Pulmonary artery endothelial cell (primary cell): ENCODE measurements at places on chromosomes 13 and 19.

- no peak for DNase-seq
These were observed at the start of gene SACS for GRCh38 chr13:23433171-23434153. Gene SACS, minus strand, starts transcription at chr13:23433702. Its CDS starts 22,463 bp downstream, at chr13:23411239.

GRCh38 chr13:38993381-38993780, 2.8 kb upstream of the STOML3 start:
- DNase-seq: no peak

DNA sequence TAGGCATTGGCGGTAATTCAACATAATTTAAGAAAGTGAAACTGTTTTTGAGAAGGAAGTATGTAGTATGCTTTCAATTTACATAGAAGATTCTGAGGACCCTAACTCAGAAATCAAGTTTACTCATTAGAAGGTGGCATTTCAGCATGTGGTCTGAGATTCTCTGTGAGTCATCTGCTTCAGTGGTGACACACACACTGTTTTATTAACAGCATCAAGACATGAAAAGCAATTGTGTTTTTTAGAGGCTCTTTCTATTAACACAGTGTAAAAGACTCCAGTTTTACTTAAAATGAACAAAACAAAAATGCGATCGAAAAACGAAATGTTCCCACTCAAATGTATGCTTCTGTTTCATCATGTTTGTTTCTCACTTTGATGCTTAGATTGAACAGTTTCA, 802.1 kb upstream of the SLITRK6 start:
- DNase-seq: no peak

- no peak for DNase-seq
These were observed 658 bp upstream of the ISOC2 start for GRCh38 chr19:55461974-55462626.

GRCh38 chr13:107650081-107650701, 565.1 kb downstream of the LIG4 start:
- peak; percentile 27 for DNase-seq

- peak; percentile 68 for DNase-seq
These were observed 20.2 kb upstream of the CD70 start for GRCh38 chr19:6610934-6611852.

GRCh38 chr19:48415395-48415794, 21.9 kb downstream of the GRIN2D start:
- peak; percentile 51 for DNase-seq

- no peak for DNase-seq
These were observed 34.8 kb upstream of the DPRX start for GRCh38 chr19:53597023-53597422.

- no peak for DNase-seq
These were observed 69.1 kb upstream of the SLC7A1 start for GRCh38 chr13:29664591-29664990.

- no peak for DNase-seq
These were observed 24.9 kb downstream of the PIAS4 start for GRCh38 chr19:4032436-4032835.

DNA sequence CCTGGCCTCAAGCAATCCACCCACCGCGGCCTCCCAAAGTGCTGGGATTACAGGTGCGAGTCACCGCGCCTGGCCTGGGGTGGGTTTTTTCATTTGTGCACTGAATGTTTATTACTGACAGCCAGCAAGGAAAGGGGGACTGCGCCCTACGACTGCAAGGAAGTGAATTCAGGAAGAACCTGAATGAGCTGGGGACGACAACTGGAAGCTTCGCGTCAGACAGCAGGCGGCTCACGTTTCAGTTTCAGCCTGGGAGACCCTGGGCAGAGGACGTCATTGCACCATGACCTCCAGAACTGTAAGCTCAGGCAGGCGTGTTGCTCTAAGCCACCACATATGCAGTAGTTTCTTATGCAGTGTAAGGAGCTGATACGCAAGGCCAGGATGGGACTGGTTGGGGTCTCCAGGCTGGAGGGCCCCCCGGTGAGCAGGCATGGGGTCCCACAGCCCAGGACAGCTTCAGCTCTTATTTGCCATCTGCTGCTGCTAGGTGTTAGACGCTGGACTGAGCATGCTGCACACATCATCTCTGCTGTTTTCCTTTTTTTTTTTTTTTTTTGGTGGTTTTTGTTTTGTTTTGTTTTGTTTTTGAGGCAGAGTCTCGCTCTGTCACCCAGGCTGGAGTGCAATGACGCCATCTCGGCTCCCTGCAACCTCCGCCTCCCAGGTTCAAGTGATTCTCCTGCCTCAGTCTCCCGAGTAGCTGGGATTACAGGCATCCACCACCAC, 66.6 kb downstream of the GADD45B start:
- DNase-seq: no peak

GRCh38 chr13:31610270-31610998, 128.9 kb upstream of the RXFP2 start:
- no peak for DNase-seq

- peak; percentile 30 for DNase-seq
These were observed 6.0 kb downstream of the RUVBL2 start for GRCh38 chr19:48999481-49000325.

DNA sequence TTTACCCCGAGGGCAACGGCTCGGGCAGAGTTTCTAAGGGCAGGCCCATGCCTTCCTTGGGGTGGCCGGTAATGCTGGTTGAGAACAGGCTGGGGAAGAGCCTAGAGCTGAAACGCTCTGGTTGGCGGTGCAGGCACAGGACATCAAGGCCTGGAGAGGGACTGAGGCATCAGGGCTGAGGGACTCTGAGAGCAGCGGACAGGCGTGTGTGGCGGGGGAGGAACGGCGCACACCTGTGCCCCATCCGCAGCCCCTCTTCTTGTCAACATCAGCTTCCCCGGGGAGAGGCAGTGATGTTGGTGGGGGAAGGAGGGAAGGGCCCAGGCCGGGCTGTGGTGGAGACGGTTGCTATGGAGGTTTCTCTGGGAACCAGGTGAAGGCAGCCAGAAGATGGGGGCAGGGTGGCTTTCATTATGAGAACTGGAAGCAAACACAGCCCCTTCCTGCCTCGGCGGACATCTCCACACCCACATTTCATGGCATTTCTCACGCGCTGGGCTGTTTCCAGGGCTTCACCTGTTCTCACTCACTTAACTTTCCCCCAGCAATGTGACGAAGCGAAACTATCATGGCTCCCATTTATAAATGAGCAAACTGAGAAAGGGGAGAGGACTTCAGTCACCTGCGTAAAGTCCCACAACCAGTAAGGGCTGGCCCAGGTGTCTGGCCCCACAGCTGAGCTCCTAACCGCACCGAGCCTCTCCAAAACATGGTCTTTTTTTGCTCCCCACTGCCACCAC, 8.2 kb upstream of the ATF5 start:
- DNase-seq: no peak

GRCh38 chr13:80436571-80437169, 95.7 kb upstream of the SPRY2 start:
- DNase-seq: no peak

DNA sequence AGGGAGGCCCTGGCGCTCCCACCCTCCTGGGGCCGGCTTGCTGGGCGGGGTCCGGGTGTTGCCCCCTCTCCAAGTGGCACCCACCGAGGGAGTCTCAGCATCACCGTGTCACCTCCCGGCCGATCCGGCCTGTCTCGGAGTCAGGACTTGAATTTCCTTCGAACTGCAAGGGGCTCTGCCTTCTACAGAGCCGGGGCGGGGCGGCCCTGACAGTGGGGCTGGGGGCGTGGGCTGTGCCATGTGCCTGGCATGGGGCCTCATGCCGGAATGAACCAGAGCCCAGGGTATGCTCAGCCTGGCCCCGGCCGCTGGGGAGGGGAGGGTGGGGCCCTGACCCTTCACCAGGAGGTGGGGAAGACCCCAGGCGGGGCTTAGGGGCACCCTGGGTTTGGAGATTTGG, 47.0 kb upstream of the TCF3 start:
- no peak for DNase-seq

DNA sequence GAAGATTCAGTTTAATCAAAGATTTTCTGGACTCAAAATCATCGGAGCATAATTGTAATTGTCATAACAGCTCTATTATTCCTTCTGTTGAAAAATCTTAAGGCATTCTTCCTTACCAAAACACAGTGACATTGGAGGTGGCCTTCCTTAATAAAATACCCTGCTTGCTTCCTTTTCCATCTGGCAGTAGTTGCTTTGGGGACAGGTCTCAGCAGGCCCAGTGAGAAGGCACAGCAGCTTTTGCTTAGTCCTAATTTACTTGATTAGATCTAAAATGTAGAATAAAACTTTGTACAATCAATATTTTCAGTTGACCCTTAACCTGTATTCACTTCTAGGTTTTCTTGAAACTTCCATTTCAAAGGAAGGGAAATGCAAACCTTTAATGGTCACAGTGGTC, 471.6 kb downstream of the PCDH20 start:
- DNase-seq: no peak

- DNase-seq: no peak
These were observed 37.4 kb upstream of the ZNF724 start for GRCh38 chr19:23287620-23288019.

- no peak for DNase-seq
These were observed 771.4 kb downstream of the DIAPH3 start for GRCh38 chr13:59392328-59392727.

DNA sequence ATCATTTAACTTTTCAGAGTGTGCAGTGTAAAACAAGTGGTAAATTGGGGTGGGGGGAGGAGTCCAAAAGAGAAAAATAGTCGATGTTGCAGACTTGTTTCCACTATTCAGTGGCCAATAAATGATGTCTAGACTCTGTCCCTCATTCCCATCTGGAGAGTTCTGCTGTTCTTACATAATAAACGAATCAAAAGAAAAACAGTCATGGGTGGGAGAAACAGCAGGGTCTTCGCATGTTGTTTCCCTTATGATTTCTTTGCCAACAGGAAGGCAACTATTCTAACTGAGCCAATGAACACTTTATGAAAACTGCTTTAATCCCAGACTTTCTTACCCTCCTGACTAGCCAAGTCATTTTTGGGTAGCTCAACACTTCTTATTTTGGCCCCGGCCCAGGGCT, 615.5 kb downstream of the FGF9 start:
- DNase-seq: no peak

DNA sequence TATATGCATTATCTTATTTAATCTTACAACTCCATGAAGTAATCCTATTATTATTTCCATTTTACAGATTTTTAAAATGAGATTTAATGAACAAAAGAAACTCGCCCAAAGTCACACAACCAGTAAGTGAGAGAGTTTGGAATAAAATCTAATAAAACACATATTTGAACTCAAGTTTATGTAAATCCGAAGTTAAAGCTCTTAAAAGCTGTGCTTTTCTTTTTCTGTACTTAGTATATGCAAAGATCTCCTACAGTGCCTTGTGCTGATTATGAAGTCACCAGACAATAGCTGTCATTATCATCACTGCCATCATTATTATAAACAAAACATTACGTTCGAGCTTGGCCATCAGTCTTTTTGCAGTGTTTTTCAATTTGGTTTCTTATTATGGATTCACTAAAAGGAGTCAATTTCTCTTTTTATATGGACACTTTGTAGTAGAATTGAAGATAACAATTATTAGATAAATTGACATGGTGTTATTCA, 29.7 kb upstream of the ENOX1 start:
- no peak for DNase-seq

DNA sequence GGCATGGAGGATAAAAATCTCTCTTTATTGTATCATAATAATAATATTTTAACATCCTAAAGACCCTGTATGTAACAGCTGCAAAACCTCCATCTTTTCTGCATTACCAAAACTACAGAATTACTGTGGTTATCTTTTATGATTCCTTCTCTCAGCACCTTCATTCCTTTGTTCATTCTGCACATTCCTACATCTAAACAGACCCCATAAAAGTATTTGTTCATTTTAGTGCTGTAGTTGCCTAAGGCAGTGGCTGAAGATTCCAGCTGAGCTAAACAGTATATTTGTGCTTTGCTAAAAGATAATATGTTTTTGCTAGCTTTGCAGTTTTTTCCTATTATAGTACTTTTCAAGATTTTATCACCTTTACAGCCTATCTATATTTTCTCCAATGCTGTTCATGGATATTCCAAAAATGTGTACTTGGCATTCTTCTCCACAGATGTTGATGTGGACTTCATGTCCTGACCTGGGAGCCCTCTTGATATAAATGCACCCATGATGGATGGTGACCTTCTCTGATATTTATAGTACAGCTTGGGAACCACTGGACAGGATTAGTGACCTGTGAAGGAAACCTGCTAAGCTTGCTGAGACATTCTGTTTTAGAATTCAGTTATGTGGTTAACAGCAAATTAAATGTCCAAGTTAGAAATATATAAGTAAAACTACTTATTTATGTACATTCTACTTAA, 2832.9 kb upstream of the PCDH20 start:
- DNase-seq: no peak

DNA sequence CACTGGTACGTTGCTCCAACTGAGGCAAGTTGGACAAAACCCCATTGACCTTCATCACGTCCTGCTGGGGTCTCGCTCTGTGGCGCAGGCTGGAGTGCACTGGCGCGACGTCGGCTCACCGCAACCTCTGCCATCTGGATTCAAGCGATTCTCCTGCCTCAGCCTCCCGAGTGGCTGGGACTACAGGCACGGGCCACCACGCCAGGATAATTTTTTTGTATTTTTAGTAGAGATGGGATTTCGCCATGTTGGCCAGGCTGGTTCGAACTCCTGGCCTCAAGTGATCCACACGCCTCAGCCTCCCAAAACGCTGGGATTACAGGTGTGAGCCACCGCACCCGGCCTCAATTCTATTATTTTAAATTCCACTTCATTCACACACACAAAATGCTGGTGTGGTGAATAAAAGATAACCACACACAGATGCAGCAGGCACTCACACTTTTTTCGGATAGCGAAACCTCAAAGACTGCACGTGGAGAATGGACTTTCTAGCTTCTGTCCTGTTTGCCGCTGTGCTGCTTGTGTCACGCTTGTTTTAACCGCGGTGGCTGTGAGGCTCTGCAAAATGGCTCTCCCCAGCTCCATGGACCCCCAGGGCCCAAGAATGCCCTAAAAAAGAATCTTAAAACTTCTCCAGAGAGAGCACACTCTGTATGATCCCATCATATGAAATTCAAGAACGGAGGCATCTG, 58.4 kb downstream of the COL4A1 start:
- DNase-seq: no peak

- DNase-seq: no peak
These were observed 44.8 kb upstream of the ALOX5AP start for GRCh38 chr13:30690282-30691188.

GRCh38 chr19:33035461-33035860, 29.2 kb downstream of the RHPN2 start:
- DNase-seq: no peak

DNA sequence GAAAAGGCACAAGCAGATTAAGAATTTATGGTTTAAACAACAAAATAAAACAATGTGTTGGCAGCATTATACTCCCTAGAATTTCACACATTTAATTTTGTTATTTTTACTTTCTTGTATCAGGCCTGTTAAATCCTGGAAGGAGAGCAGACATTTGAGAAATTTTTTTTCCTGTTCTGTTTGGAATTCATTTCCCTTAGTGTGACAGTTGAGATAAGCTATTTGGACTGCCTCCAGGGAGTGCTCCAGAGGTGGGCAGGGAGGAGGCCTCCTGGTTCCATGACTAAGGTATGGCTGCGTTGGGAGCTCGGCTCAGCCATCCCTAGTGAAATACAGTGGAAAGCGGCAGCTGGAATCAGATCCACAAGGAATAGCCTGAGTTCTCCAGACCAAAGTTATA, 185.7 kb downstream of the KCNRG start:
- no peak for DNase-seq

GRCh38 chr13:100533588-100534041, 55.0 kb downstream of the GGACT start:
- no peak for DNase-seq
